ENCODE measurements at places on chromosomes 4 and X. TPM values are rescaled to one million over a fixed set of nuclear protein-coding genes. Genes with fewer than 3 reads are reported as not detected.
A peak's percentile ranks its signal among the peaks of the same experiment; 100 is the strongest.

- peak; percentile 73 for DNase-seq
These were observed 4.4 kb upstream of the CXorf38 start for GRCh38 chrX:40651620-40652223.

- DNase-seq, result no peak
These were observed 24.3 kb downstream of the CXCL13 start for GRCh38 chr4:77629885-77630284.

- DNase-seq, result no peak
These were observed 29.4 kb upstream of the GABRA3 start for GRCh38 chrX:152480269-152481212.

DNA sequence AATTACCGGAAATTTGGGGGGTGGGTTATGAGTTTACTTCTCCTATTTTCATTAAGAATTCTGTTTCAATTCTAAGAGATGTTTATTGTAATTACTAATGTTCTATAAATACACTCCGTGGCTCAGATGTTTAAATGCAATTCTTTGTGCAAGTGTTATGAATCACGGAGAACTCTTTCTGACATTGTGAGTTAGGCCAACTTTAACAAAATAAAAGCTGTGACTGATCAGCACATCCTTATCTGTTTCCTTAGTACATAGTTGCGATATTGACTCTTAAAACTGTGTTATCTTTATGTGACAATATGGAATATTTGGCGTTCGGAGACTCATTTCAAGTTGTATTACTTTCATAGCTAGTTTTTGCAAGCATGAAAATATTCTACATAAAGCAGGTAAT, 902 bp downstream of the KLHL4 start:
- DNase-seq, result no peak

DNA sequence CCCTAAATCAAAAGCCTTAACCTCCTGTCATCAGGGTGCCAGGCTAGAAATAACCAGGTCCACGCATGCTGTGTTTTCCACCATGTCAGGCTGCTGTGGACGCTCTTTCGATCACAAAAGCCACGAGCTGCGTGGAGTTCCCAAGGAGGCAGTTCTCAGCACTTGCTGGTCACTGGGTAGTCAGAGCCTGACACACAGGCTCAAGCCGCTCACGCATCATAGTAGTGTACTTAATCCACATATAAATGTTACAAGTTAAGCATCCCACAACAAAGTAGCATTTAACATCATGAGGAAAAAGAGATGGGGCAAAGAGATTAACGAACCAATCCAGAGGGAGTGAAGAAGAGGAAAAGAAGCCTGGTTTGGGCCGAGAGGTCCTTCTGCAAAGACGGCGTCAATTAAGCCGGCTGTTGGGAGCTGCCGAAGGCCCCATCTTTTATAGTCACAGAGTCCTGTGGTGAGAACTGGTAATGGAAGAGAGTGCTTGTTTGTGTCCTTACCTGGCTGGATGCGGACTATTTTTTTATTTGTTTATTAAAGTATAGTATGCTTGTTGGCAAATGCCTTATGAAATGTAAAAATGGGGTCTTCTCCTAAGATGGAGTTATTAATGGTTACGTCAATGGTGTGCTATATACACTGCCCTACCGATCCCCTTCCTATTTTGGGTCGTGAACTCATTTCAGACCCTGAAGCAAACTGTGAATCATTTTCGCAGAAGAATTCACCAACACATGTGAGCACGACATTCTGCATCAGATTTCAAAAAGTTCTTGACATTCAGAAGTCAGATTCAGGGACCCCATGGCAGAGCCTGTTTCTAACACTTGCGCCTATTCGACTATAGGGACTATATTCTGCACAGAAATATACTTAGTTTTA, 675 bp downstream of the PRIMPOL start:
- peak; percentile 7 for DNase-seq

DNA sequence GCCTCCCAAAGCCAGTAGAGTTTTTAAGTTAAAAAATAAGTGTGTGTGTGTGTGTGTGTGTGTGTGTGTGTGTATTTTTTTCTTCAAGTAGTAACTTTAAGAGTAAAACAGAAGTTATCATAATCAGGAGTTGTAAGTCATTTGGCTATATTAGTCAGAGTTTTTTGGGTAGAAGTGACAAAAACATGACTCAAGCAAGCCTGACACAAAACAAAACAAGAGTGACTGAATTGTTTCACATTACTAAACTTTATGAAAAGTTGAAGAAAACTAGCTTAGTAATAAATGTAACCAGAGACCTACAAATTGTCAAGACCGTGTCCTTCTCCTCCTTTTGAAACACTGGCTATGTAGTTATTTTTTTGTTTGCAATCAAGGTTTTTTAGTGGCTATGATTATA, 738.0 kb upstream of the PITX2 start:
- no peak for DNase-seq

DNA sequence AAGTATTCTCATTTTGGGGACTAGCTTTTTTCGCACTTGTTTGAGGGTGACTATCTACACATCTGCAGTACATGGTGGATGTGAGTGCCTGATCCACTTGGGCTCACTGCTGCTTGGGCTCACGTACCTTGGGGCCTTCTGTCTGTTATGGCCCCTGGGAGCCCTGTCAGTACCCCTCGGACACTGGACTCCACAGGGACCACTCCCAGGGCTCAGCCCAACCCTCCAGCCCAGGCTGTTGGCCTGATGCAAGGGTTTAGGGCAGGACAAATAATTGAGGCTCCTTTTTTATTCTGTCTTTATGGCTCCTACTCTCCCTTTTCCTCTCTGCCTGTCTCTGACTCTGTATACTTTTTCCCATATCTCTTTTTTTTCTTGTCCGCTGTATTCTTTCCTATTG, 32.7 kb upstream of the MSN start:
- no peak for DNase-seq

DNA sequence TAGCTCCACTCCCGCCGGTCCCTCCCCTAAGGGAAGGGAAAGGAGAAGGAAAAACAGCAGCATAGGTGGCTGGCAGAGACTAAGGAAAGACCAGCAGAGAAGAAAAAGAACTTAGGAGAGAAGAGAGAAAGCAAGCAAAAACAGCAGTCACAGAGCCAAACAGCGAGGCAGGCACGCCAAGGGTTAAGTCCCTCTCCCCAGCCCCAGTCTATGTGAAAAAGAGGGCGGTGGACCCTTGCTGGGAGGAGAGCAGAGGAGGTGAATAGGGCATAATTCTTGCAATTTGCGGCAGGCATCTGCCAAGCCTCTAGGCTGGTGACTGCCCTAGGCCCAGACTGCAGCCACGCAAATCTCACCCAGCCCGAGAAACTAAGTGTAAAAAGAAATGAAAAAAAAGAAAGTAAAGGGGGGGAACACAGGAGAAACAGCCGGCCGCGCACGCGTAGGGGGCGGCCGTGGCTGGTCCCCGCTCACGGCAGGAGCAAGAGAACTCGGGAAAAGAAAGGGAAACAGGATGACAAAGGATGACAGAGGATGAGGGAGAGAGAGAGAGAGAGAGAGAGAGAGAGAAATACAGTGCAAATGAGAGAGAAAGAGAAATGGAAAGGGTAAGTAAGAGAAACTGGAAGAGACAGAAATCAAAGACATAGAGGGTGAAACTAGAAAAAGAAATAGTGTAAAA, 48.6 kb downstream of the MAGEA9 start:
- no peak for DNase-seq

DNA sequence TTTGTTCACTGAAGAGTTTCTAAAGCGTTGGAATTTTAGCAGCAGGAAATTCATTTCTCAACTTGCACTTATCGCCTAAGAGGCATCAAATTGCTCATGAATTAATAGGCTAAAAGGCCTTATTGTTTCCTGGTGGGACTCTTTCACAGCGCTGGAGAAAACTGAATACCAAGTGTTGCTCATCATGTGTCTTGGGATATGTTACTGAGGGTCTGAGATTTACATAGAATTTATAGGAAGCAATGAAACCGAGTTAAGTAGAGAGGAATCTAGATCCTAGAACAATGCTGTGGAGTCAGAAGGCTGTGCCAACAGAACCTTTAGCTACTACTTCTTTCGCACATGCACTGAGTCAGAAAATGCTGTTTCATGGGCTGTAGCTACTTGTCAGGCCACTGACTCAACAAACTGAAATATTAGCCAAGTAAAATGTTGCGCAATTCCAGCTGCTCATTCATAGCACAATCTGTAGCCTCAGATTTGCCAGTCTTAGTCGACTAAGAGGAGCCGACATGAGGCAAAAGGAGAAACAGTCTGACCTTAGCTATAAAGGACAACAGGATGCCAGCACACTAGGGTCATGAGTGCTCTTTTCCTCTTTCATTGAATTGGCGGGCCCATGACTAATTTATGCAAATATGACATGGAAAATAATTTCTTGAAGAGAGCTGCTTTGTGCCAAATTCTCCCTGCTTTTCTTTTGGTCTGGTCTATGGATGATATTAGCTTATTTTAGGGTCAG, 35.9 kb upstream of the CXCL8 start:
- peak; percentile 89 for DNase-seq

- no peak for DNase-seq
These were observed 52.4 kb downstream of the KLHL5 start for GRCh38 chr4:39114436-39114835.

GRCh38 chr4:169185133-169185956, 85.4 kb downstream of the SH3RF1 start:
- no peak for DNase-seq

DNA sequence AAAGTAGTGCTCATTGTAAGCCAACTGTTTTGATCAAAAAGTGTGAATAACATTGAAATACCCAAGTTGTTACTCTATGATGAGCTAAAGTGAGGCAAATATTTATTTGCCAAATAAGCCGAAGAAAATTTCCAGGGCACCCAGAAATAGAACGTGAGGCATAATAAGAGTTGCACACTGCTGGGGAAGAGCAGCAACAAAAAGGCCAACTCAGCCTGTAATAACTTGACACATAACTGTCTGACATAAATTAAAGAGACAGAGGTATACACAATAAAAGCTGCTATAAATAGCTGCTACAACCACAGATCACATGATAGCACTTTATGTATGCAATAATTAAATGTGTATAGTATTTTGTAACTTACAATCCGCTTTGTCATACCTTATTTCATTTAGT, 2.0 kb upstream of the ABCB7 start:
- DNase-seq, result no peak

DNA sequence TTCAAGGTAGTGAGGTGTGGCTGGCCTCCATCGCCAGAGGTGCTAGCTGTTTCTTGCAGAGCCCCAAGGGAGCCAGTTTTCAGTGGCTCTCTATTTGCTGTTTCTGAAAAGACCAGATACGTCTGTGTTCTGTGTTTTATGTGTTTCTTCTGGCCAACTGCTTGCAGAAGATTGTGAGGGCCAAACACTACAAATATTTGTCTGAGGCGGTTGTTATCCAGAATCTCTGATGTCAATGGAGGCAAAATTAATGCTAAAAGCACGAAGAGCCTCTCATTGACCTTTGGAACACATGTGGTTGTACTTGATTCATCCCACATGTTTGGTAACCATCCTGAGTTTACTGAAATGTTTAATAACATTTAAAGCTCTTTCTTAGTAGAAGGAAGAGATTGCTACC, 113.9 kb downstream of the CT47B1 start:
- no peak for DNase-seq

Gene TDO2
- total RNA-seq, result not detected

Gene SPACA5B
- total RNA-seq, result not detected

Gene CLCN5
- total RNA-seq, result 7.1 TPM
